Heart right ventricle (tissue), 16 donors: ENCODE measurements at places on chromosomes 2 and 18. TPM values are rescaled to one million over a fixed set of nuclear protein-coding genes. Genes with fewer than 3 reads are reported as not detected.
A peak's percentile ranks its signal among the peaks of the same experiment; 100 is the strongest.

GRCh38 chr2:201786471-201786870 lies 5.7 kb upstream of the ALS2 start:
- no peak for DNase-seq

DNA sequence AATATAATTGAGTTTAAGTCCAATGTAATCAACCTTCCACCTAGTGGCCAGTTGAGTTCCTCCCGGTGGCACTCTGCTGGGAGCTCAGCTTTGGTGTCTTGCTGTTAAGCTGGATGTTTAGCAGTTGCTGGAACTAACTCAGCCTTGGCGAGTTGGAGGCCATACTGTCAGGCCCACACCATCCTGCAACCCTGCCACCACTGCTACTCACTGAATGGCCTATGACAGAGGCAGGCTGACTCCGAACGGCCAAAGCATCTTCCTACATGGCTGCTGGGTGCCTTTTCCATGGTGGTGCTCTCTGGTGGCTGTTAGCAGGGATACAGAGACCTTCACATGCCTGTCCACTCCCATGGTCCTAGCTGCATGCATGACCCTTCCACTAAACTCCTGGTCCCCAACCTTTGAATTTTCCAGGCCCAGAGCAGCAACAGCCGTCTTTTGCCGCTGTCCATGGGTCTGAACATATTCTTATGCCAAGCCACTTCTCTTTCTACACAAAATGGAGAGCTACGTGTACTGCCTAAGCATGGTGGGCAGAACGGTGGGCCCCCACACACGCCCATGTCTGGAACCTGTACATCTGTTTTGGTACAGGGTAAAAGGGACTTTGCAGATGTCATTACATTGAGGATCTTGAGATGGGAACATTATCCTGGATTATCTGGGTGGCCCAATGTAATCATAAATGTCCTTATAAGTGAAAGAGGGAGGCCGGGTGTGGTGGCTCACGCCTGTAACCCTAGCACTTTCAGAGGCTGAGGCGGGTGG lies 15.0 kb upstream of the TRAF3IP1 start:
- no peak for DNase-seq

- DNase-seq: peak; percentile 43
These were observed 821 bp upstream of the EPHA4 start for GRCh38 chr2:221572821-221573429.

DNA sequence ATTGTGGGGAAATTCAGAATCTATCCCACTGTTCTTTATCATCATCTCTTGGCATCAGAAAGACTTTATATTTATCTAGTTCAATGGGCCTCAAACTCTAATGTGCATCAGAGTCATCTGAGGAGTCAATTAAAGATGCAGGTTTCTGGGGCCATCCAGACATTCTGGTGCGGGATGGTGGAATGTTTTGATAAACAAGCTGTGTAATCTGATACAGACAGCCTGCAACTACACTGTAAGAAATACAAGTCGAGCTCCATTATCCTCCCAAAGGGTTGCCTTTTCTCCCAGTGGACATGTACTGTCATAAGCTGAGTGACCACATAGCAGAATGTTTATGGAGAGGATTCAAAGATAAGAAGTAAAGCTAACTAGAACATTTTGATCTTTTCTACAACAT lies 515.3 kb upstream of the DCC start:
- DNase-seq: no peak

DNA sequence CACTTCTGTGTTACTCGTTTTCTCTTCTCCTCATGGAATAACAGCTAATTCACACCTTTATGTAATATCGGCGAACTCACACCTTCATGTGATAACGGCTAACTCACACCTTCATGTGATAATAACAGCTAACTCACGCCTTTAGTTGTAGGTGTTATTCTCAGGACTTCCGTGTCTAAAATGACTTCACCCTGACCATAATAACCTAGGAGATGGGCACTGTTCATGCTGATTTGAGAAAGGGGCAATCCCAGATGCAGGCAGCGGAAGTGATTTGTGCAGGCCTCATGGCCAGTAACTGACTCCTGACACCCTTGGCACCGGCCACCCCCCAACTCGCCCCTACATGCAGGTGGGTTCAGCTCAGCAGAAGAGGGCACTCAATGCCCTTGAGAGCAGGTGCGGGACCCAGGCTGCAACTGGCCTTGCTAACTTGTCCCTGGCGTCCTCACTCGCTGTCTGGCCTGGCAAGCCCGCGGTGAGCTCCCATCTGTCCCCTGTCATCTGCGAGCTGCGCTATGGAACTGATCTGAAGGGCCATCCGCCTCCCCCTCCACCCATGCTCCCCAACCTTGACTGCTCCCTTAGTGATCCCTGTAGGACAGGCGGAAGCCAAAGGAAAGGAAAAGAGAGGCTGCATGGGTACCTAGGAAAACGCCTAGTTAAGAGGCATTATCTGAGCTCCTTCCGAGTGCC lies 42.6 kb upstream of the MTCL1 start:
- DNase-seq: no peak

- no peak for DNase-seq
These were observed 121.2 kb upstream of the TANK start for GRCh38 chr2:161039071-161039470.

GRCh38 chr2:96449637-96450036 lies 55.5 kb downstream of the NEURL3 start:
- DNase-seq: no peak

DNA sequence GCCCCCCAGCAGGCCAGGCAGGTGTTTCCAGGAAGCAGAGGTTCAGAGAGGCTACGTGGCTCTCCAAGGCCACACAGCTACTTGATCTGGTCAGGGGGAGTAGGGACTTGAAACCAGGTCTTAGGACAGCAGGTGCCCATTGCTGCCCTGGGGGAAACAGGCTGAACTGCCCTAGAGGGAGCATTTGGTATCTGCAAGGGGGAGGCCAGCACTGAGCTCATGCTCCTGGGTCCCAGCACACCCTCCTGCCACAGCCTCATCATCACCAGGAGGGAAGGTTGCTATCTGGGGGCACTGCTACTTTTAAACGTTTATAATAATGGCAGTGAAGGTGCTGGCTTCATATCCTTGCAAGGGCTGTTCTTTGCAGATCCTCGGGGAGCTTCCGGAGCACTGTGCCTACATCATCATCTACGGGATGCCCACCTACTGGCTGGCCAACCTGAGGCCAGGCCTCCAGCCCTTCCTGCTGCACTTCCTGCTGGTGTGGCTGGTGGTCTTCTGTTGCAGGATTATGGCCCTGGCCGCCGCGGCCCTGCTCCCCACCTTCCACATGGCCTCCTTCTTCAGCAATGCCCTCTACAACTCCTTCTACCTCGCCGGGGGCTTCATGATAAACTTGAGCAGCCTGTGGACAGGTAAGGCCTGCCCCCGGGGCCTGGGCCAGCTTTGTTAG lies 36.1 kb downstream of the ABCG8 start:
- DNase-seq: no peak

DNA sequence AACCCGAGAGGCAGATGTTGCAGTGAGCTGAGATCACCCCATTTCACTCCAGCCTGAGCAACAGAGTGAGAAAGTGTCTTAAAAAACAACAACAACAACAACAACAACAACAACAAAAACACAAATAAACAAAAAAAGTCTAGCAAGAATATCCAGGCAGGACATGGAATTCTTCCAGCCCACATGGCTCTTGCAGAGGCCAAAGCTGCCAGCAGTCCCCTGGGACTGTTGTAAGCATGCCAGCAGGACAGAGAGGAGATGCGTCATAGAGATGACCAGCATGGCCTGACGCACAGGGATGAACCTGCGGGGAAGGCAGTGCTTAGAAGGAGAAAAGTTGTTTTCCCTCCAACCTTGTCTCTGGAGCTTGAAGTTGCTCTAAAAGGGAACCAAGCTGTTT lies 182.3 kb upstream of the PGAP1 start:
- peak; percentile 83 for DNase-seq

DNA sequence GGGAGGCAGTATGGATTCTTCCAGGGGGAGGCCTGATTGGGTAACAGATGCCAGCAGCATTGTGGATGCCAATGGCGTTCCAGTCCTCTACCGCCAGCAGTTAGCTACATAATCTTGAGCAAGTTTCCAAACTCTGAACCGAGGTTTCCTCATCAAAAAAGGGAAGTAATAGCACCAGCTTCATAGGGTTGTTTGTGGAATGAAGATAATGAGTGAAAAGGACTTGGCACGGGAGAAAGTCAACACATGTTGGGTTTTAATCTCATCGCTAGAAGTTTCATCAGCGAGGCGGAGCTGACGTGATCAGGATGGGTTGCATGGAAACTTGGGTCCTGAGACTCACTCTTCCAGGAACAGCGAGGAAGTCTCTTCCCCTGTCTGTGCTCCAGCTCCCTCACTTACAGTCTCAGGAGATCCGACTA lies 266.7 kb downstream of the SH3BP4 start:
- peak; percentile 12 for DNase-seq

GRCh38 chr2:140604096-140604495 lies 1526.7 kb downstream of the LRP1B start:
- no peak for DNase-seq

GRCh38 chr2:236774171-236774570 lies 204.5 kb downstream of the ACKR3 start:
- DNase-seq: no peak

DNA sequence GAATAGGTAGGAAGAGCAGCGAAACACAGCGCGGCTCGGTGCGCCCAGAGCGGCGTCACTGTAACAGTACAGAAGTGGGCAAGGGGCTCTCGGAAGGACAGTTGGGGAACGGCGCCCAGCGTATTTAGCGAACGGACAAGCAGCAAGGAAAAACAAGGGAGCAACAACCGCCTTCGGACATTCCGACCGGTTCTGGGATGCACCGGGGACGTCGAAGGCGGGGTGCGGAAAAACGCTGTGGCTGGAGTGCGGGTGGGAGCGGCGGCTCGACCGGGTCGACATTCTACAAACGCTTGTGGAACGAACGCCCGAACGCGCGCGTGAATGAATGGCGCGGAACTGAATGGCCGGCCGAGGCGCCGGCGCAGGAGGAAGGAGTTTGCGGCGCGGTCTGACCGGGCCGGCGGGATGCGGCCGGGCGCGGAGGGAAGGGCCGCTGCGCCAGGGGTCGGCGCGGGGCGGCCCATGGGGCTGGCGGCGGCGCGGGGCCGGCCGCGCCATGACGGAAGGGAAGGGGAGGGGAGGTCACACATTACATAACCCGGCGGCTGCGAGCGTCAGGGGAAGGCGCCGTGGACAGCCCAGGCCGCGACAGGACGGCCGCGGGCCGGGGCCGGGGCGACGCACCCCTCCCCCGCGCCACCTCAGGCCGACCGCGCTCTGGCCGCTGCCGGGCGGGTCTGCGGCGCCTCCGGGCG lies 605 bp downstream of the REV1 start:
- DNase-seq: peak; percentile 79

DNA sequence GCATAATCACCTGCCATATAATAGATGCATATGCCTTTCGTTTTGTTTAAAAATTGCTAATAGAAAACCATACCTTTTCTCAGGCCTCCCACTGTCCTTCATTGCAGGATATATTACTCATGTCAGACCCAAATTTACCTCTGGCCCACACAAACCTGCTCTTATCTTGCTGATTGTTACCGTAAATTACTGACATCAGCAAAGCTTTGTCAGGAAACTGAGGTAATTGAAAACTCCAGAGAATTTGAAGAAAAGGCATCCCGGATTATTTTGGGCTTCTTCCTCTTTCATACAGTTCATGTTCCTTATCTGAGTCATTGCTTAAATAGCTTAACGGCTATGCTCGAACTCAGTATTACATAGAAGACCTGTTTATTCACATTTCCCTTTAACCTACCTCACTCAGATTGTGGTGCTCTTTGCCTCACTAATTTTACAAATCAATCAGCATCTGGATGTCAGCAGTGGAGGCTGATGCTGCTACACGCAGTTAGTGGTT lies 145.7 kb downstream of the ZEB2 start:
- no peak for DNase-seq

DNA sequence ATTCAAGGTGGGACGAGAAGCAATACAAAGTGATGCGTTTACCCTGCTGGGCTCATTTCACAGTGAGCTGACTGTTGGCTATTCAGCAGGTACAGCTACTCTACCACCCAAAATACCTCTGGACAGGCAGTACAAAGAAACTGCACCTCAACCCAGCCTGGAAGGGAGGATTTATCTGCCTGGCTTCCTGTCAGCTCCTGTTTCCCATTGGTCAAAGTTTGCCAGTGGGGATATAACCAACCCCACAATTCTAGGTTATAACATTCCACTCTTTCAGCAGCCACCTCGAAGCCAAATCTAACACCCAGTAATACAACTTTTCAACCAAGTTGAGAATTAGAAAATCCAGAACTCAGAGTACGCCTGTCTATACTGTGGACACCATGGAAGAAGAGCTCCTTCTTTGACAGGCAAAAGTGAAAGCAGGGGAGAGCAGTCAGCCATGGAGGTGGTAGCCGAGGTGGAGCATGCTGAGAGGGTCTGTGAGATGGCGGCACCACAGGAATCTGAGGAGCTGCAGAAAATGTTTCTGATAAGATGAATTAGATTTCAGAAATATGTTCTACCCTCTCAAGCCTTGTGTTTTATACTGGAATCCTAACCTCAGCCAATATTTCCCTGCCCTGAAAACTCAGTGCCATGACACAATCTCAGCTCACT lies 10.8 kb downstream of the DUSP19 start:
- DNase-seq: no peak

DNA sequence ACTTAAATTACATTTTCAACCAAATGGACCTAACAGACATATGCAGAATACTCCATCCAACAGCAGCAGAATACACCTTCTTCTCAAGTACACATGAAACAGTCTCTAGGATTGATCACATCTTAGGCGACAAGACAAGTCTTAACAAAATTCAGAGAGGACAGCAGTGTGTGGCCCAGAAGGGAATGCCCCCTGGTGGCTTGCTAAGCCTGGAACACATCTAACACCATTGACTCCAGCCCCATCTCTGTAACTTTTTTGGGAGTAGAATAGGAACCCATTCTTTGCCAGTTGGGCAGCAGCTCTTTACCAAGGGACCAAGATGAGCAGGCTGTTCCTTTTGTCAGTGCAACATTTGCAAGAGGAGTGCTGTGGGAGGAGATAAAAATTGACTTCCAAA lies 249.9 kb downstream of the PLCL1 start:
- no peak for DNase-seq

- DNase-seq: no peak
These were observed 65.5 kb upstream of the HK2 start for GRCh38 chr2:74768401-74768914.

- no peak for DNase-seq
These were observed 13.0 kb upstream of the ARHGAP25 start for GRCh38 chr2:68721482-68722101.

GRCh38 chr18:29418136-29418535 lies 1241.2 kb upstream of the CDH2 start:
- DNase-seq: no peak

The RBKS gene
- total RNA-seq: 6.6 TPM

The SAG gene
- not detected for total RNA-seq

The CDK15 gene
- total RNA-seq: 0.32 TPM

The SPHKAP gene
- total RNA-seq: 137 TPM

The CCNYL1 gene
- 8.5 TPM for total RNA-seq

The DCC gene
- not detected for total RNA-seq

The REG1B gene
- total RNA-seq: not detected

The TRPM8 gene
- not detected for total RNA-seq

The RTP5 gene
- total RNA-seq: not detected

The HRH4 gene
- not detected for total RNA-seq

The PID1 gene
- total RNA-seq: 8.0 TPM

The STPG4 gene
- total RNA-seq: not detected
